ENCODE measurements at places on chromosomes 3 and 15.
A peak's percentile ranks its signal among the peaks of the same experiment; 100 is the strongest.

DNA sequence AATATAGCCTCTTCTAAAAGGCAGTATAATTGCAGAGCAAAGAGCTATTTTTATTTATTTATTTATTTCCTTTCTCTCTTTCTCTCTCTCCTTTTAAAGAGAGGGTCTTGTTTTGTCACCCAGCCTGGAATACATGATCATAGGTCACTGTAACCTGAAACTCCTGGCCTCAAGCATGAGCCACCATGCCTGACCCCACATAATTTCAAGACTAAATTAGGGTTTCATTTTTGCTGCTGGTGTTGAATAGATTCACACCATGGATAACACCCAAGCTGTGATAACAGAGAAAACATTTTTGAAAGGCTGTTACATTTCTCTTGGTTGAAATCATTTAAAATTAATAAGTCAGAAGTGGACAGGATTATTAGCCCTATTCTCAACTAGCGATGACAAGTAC, 131.6 kb downstream of the LEKR1 start:
- DNase-seq: no peak

DNA sequence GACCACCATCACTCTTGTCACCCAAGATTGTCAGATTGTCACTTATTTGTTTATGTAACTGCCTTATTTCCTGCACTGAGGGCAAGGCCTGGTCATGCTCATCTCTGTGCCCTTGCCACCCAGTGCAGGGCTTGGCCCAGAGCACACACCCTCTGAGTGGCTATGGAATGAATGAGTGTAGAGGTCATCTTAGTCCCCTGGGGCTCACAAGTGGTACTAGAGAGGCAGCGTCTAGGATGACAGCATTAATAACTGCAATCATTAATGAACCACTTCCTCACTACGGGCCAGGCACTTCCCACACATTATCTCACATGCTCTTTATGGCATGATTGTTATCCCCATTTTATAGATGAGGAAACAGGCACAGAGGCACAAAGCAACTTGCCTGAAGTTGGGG, 117.0 kb downstream of the SMAD6 start:
- DNase-seq: no peak

DNA sequence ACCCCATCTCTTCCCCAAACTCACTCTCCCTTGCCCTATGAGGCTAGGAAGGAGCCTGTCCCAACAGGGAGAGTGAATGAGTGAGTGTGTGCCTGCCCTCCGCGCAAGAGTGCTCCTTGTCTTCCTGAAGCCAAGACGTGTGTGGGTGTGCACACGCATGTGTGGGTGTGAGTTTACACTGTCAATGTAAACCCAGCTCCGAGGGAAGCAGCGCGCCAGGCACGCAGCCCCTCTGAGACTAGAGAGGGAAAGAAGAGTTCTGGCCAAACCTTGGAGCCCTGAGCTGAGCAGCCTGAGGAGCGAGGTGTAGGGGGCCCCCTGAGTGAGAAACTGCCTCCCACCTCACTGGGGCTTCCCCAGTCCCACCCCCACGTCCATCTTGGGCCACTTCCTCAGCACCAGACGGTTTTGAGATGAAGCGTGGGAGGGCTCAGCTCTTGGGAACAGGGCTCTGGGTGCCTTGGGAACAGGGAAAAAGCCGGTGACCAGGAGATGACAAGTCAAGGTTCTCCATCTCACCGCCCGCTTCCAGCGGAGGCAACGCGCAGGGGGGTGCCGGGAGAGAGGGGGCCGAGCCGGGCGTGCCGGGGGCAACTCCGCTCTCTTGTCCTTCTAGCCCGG, 5.1 kb downstream of the MECOM start:
- DNase-seq: no peak

DNA sequence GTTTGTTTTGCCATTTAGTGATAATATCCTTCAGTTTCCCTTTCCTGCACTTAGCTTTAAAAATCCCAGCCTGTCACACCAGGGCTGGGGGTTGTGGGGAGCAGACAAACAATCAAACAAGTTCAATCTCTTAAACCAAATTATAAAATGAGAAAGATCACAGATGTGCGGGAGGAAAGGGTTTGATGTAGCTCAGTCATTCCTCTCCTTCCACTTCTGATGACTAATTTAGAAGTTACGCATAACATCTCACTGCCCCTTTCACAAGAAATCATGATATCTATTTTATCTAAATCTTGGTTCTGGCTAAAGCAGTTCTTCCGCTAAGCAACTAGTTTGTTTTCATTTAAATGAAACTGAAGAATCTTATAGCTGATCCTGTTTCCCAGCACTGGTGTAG, 34.1 kb upstream of the ATG7 start:
- no peak for DNase-seq

GRCh38 chr3:113161661-113162060, 49.7 kb upstream of the BOC start:
- DNase-seq: no peak

- DNase-seq: no peak
Measured at GRCh38 chr3:132488151-132488550, 70.8 kb downstream of the DNAJC13 start.

DNA sequence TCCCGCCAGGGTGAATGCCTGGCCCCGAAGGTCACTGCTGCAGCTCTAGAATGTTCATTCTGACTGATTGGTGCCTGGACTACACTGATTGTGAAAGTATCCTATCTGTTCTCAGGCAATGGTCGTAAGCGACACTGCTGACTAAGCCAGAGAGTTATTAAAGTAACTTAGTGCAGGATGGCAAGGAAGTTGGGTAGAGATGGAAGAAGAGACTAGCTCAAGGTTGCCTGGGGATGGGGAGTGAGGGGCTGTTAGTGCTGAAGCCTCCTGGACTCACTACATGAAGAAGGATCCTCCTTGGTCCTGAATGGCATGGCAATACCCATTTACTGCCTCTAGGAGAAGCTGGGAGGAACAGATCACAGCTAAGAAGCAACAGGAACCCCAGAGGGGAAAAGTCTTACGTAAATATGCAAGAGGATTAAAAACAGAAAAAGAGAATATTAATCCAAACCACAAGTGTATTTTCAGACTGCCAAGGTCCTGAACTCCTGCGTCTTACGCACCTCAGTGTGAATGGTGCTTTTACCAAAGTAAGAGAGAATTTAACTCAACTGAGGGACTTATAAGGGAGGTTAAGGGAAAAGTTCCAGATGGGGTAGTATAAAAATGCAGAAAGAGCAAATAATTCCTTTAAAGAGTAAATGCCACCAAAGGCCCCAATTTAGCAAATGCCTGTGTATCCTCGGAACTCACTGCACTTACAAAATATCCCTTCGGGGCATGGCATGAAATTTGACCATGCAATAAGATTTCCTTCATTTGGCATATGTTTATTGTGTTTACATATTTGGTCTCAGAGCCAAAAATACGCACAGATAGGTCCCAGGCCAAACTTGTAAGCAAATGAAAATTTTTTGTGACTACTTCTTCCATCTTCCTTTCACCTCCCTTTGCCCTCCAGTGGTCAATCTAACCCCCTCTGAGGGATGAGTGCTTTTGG, 64.0 kb upstream of the DGKG start:
- no peak for DNase-seq

GRCh38 chr3:48739955-48740823, 23.2 kb upstream of the IP6K2 start:
- DNase-seq: peak; percentile 90

GRCh38 chr3:189186101-189186500, 14.3 kb downstream of the TPRG1 start:
- peak; percentile 80 for DNase-seq

DNA sequence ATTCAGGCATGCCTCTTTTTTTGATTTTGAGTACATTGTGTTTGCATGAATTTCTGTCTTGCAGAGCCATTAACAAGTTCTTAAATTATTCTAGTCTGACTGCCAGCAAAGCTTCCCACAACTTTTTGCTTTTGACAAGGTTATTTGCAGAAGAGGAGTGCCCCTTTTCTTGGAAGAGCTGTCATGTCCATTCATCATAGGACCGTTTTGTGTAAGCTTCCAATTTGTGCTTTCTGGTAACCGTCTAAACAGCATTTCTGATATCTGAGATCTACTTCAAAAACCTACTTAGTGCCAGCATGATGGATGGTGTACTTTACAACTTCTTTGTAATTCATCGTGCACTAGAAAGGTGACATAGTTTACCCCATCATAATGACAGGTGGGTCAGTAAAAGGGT, 379.7 kb downstream of the NAALADL2 start:
- no peak for DNase-seq

DNA sequence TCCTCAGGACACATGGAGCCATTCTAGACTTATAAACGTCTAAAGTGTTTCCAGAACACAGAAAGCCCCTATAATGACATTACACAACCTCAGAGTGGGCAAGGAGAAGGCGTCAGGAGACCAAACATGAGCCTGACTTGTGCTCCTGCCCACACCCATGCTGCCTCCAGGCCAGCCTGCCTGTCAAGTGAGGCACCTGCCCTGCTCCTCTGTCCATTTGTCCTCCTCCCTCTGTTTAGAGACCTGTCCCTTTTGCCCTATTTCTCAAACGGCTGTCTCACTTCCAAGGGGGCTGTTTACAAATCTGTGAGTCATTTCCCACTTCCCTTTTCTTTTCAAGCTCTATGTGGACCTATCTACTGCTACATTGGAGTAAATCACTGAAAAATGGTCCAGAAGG, 21.0 kb downstream of the ZDHHC3 start:
- DNase-seq: no peak

GRCh38 chr3:65436580-65436979, 602.1 kb downstream of the MAGI1 start:
- DNase-seq: no peak

GRCh38 chr15:90947577-90948357, 6.9 kb upstream of the RCCD1 start:
- DNase-seq: peak; percentile 62

GRCh38 chr3:171892457-171892856, 49.3 kb downstream of the TMEM212 start:
- DNase-seq: no peak

- DNase-seq: peak; percentile 78
Measured at GRCh38 chr15:73926219-73927002, at the start of gene LOXL1. Gene LOXL1 (plus strand): TSS chr15:73926462. CDS start chr15:73926784, 322 bp downstream.

GRCh38 chr3:168469436-168469835, 373.7 kb upstream of the GOLIM4 start:
- no peak for DNase-seq
